Esophagus mucosa (tissue), 1 donor: ENCODE measurements at places on chromosomes 11 and 22.

DNA sequence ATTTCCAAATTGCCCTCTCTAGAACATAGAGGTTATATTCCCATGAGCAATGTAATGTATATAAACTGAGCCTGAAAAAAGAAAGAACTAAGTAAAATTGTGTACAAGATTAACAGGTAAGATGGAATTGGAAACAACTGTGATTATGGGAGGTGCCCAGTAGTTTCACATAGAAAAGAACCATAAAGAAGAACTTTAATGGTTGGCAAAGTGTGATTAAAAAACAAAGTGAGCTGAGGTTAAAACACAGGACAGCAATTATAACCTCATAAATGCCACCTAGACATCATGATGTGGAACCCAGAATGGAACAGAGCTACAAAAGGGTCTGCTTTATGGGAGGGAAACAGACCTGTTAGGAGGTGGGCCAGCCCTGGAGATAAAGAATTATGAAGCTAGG, 58.6 kb downstream of the CYB5R2 start:
- ATAC-seq, result no peak

- ATAC-seq, result no peak
Observed at GRCh38 chr11:104206936-104207335, 43.0 kb upstream of the PDGFD start.

- ATAC-seq, result peak; percentile 52
Observed at GRCh38 chr11:72676861-72677341, 2.7 kb upstream of the PDE2A start.

- no peak for ATAC-seq
Observed at GRCh38 chr22:49019737-49020713, 807.6 kb downstream of the BRD1 start.

DNA sequence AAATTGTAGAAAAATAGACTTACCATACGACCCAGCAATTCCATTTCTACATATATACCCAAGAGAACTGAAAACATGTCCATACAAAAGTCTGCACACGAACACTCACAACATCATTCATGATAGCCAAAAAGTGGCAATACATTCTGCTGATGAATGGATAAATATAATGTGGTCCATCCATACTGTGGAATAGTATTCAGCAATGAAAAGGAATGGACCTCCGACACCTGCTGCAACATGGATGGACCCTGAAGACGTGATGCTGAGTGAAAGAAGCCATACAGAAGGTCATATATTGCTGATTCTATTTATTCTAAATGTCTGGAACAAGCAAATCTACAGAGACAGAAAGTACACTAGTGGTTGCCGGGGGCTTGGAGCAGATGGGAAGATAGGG, 19.2 kb downstream of the CPT1A start:
- no peak for ATAC-seq

DNA sequence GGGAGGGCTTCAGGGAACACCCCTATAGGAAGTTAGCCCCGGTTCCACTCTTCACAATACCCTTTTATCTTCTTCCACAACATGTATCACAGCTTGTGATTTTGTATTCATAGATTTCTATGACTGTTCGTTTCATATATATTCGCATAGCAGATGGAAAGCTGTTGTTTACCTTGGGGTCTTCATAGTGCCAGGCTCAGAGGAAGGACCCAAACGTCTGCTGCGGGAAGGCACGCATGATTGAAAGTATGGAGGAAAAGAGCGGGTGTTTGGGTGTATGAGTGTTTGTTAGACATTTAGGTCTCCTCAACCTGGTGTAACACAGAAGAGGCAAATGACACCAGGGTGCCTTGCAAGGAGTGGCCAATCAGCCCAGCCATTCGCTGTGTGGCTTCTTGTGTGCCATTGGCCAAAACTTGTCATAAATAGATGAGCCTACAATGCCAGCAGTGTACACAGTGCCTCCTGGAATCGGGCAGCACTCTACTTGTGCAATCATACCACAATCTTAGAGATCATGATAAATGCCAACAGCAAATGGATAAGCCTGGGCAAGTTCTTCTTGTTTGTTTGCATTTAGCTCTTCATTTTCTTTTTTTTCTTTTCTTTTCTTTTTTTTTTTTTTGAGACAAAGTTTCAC, 10.9 kb upstream of the ADA2 start:
- ATAC-seq, result peak; percentile 65

DNA sequence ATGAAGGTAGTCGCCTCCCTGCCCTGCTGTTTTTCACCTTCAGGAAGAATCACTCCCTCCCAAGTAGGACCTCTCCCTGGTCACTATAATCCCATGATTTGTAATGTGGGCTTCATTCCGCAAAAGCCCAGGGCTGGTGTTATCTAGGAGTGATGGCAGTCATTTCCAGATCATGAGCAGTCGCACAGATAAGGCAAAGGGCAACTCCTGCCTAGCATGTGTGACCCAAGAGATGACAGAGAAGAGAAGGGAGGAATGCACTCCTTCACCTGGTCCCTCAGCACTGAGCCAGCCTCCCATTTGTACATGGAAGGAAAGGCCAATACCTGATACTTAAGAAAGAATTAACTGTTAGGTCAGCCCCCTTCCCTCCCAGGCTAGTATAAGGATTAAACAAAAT, 102.9 kb downstream of the RPL27A start:
- ATAC-seq, result no peak

GRCh38 chr11:1928891-1929541, 9.5 kb downstream of the TNNT3 start:
- no peak for ATAC-seq
